ENCODE measurements at places on chromosomes 1 and 21.

GRCh38 chr21:31725202-31725839 is 6.6 kb downstream of the SCAF4 start:
- DNase-seq = no peak

DNA sequence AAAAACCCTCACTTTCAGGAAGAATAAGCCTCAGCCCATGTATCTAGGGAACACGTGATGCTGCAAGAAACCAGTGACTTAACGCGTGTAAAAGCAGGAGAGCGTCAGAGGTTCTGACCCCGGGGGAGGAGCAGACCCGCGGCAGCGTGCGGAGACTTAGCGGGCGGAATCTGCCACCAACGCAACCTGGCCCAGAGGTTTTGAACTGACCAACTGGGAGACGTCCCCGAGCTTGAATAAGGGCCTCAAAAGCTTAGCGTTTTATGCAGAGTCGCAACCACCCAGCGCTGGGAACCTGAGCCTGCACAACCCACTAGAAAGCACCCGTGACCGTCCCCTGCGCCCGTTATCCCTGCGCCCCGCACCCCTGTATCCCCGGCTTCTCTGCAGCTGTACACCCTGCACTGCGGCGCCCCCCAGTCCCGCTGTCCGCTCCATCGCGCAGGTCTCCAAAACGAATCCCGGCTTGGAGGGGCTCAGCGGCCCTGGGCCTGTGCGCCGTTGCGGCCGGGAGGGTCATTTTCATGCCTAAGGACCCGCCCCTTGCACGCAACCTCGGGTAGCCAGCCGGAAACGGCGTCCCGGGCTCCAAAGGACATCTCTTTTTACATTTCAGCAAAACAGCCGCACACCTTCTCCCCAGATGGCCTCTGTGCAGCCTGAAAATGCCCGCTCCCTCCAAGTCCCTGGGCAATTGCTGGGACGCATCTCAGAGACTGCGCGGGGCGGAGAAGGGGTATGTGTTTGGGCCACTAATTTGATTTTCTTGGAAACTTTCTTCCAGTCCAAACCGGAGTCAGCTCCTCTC is 29.4 kb upstream of the TRIM17 start:
- DNase-seq = peak; percentile 12

DNA sequence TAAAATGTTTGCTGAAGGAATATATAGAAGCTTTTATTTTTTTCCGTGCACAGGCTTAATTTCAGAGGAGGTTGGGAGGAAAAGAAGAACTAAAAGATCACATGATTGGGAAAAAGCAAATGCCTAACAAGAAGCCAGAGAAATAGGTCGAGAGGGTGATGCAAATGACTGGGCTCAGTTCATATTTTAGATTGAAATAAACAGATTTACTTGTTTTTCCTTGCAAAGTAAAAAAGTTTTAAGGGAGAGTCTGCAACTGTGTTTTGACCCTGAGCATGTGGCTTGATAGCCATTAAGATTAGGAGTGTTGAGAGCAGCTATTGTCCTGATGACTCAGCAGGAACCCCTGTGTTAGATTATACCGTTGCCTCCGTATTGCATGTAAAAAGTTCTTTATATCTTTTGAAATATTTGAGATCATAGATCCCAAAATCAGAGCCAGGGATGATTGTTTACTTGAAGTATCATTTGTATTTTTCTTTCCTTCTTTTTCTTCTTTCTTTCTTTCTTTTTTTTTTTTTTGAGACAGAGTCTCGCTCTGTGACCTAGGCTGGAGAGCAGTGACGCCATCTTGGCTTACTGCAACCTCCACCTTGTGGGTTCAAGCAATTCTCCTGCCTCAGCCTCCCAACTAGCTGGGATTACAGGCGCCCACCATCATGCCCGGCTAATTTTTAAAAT is 20.2 kb downstream of the CLIC4 start:
- DNase-seq = no peak

DNA sequence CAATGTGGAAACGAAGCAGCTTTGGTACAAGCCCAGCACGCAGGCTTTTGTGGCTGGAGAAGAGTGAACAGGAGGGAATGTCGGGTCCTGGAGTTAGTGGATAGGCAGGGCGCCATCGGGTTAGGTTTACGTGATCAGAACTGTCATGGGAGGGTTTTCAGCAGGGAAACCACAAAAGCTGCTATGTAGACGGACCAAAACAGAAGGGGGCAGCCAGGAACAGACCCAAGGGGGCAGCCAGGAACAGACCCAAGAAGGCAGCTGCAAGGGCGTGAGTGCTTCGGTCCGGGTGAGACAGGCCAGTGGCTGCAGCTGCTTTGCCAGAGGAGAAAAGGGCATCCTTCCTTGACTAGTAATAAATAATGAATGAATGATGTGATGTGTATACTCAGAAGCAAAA is 77.5 kb upstream of the KIF1B start:
- no peak for DNase-seq

GRCh38 chr1:150534002-150534401 is 15.2 kb upstream of the ADAMTSL4 start:
- DNase-seq = no peak

DNA sequence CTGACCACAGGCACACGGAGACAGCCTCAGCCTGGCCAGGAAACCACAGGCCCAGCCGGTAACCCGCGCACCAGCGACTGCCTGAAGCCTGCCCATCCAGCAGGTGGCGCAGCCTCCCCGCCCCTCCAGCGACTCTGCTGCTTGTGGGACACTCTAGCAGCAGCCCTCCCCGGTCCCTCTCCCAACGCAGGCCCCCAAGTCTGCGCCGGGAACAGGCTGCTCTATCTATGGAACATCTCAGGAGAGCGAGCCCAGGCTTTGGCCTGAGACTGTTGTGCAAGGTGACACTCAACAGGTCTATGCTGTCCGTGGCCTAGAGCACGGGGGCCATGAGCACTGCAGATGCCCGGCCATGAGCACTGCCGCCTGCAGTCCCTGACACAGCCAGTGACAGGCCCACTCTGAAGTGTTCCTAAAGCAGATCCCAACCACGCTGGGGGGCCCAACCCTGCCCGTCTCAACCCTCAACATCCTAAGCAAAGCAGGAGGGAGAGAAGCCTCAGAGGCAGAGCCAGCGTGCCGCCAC is 28.4 kb downstream of the WDR4 start:
- DNase-seq = peak; percentile 25

- DNase-seq = no peak
Measured at GRCh38 chr1:119083479-119083878, 57.0 kb downstream of the WARS2 start.

DNA sequence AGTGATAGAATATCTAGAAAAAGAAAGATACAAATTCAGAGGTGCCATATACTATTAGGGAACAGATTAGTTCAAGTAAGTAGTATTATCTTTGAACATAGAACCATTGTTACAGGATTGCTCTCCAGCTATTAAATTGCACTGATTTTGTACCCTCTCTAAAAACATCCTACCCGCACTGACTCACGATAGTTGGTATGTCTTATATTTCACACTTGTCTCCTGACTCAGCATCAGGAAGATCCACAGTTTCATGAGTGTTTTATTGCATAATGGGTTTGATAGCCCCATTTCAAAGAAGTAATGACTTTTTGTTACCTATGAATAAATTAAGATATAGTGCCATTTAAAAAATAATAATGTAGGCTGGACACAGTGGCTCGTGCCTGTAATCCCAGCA is 6.0 kb downstream of the TATDN3 start:
- DNase-seq = no peak

DNA sequence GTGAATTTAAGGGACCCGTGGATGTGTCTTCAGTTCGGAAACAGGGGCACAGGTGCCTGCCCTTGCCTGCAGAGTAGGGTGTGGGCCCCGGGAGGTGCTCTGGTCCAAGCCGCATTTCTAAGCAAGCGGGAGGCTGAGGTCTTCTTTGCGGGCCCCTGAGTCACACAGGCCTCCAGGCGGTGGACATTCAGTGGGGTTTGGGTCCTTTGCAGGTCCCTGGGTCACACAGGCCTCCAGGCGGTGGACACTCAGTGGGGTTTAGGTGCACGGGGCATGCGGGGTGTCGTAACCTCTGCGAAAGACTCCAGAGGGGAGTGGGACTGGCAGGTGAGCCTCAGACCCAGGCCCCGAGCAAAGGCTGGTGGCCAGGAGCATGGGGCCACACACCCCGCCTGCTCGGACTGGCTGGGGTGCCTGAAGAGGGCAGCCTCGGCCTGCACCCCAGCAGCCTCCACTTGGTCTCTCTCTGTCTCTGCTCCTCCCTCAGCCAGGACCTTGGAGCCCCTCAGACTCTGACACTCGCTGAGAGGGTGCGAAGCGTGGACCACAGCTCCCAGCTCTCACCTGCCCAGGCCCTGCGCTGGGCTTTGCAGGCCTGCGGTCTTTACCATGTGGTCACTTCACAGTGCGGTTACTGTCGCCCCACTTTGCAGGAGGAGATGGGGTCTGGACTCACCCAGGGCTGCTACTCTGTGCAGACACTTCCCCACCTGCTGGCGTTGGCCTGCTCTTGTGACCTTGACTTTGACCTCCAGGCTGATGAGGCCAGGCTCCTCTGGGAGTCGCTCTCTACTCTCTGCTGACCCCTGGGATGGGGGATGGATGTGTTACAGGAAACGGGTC is 6.0 kb upstream of the AGPAT3 start:
- no peak for DNase-seq

- DNase-seq = no peak
Measured at GRCh38 chr1:85189120-85189519, 11.7 kb downstream of the SYDE2 start.

- no peak for DNase-seq
Measured at GRCh38 chr1:239662950-239663349, 276.6 kb downstream of the CHRM3 start.

- DNase-seq = peak; percentile 36
Measured at GRCh38 chr1:12453400-12454343, 164.3 kb downstream of the DHRS3 start.

GRCh38 chr1:62247391-62248168 is 52.9 kb downstream of the L1TD1 start:
- no peak for DNase-seq

GRCh38 chr1:248686815-248687214 is 15.8 kb downstream of the OR14I1 start:
- DNase-seq = no peak

GRCh38 chr1:227369102-227369760 is 50.9 kb upstream of the CDC42BPA start:
- no peak for DNase-seq

DNA sequence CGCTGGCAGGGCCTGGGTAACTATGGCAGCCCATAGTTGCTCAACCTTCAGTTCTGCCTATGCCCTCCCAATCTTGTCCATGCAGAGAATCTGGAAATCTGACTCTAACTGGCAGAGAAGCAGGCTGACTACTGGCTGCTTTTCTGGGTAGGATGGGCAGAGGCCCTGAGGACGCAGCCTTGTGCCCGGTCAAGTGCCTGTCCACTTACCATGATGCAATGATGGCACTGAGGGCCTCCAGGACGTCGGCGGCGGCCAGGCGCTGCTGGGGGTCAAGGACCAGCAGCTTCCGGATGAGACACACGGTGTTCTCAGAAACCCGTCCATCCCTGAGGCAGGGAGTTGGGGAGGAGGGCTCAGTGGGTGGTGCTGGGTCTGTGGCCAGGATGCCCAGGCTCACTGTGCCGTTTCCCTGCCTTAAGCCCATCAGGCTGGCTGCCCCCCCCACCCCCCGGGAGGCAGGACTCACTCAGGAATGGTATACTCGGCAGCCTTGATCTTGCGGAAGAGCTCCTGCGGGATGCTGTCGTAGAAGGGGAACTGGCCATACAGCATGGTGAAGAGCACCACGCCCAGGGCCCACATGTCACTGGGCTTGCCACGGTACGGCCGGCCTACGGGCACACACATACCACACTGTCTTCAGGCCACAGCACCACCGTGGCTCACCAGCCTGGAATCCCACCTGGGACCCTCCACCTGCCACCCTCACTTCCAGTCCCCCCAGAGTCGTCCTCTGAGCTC is 20.4 kb upstream of the EVA1B start:
- no peak for DNase-seq

DNA sequence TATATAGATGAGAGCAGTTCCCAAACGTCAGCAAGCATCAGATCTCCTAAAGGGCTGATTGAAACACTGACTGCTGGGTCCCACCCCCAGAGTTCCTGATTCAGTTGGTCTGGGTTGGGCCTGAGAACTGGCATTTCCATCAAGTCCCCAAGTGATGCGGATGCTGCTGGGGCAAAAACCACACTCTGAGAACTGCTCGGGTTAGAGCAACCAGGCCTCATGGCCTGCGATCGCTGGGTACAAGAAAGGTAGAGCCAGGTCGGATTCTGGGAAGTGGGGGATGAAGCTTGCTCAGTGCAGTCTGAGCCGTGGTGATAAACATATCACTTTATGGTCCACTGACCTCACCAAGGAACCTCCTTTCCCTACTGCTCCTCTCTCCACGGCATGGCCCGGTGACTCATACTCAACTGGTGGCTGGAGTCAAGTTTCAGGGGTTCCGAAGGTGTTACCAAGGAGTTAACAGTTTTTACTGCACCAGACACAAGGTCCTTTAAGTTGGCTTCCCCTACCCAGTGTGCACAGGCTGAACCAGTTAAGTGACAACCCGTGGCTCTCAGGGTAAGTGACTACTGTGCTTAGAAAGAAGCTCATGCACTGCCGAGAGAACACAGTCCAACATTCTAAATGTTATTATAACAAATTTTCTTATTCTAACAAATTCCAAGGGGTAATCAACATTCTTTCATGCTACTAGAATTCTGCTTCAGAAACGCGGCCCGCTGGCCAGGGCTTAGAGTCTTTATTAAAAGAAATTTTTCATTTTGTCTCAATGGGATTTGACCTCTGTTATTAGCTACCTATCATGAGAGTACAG is 153.5 kb downstream of the TGFBR3 start:
- DNase-seq = no peak

DNA sequence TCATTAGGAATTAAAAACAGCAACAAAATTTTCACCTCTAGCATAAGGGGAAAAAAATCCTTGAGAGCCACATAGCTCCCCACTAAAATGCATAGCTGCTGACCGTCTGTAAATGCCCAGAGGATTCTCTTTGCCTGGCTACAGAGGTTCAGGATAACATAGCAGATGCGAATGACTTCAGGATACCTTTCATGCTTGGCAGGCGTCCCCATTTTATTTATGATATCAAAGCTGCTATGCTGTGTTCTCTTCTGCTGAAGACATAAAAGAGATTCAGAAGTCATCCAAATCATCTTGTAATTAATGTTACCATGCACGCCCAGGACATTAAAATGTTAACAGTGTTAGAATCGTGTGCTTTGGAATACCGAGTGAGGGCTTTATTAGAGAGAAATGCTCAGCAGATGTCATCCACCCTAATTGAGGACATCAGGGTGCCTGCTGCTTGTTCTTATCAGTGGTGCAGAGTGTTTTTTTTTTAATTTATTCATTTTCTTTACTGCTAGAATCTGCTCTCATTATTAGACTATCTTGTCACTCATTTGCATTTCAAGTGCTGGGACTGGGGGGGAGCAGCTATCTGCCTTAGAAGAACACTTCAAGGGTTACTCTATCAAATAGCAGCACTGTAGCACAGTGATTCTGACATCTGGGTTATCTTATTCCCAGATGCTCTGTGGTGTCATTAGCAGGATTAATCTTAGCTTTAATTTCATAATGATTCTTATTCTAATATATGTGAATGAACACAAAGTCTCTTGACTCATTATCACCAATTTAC is 139.5 kb downstream of the ZNF326 start:
- no peak for DNase-seq

Data from activated CD4-positive, alpha-beta T cell treated with anti-CD3 and anti-CD28 coated beads, Interleukin-2, amount 50 U/mL, for 1 hour (primary cell).